ENCODE measurements at places on chromosomes 5 and 9.

DNA sequence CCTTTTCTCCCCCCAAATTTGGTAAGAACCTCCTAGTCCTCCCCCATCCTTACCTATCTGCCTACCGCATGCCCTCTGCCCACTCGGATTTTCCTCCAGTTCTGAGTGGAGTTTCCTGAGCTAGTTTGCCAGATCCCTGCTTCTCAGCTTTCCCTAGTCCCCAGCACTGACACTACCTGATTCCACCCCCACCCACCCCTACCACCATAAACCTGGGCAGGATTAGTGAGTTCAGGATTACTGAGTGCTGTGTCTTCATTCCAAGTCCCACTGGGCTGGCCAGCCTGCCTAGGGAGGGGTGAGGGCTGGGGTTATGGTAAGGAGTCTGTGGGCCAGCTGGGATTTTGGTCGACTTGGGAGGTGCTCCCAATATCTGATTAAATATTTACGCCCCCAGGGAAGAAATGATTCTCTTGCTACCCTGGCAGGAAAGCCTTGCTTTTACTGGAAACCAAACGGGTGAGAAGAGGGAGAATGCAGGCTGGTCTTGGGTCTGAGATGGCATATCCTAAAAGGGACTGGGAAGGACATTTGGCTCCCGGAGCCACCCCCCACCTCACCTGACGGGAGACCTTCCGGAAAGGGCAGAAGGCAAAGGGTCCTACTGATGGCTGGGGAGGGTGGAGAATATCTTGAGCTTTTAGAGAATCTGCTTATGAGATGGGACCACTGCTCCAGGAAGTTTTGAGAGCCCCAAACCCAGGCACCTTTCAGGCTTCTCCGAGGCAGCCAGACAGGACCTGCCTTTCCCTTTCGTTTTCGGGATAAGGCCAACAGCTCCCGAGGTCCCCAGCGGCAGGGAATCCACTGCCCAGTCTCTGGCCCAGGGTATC lies 3.7 kb downstream of the PITX1 start:
- DNase-seq: no peak

GRCh38 chr9:133971981-133972941 lies 19.9 kb downstream of the VAV2 start:
- no peak for DNase-seq

DNA sequence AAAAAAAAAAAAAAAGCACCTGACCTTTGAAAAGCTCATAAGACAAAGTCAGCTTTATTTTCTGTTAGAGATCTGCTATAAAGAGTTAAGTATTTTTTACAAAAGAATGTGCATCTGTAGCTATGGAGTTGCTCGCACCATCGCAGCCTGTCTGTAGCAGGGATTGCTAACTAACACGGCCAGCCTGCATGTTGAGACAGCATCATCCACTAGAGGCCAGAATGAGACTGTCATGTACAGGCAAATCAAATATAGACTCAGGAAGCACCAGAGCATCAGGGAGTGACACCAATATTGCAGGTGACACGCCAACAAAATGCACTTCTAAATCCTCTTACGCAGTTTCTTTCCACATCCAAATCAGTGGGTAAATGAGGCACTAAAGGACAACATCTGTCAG lies 136.3 kb upstream of the RASEF start:
- no peak for DNase-seq

GRCh38 chr9:36884721-36885120 lies 149.3 kb downstream of the PAX5 start:
- DNase-seq: no peak

DNA sequence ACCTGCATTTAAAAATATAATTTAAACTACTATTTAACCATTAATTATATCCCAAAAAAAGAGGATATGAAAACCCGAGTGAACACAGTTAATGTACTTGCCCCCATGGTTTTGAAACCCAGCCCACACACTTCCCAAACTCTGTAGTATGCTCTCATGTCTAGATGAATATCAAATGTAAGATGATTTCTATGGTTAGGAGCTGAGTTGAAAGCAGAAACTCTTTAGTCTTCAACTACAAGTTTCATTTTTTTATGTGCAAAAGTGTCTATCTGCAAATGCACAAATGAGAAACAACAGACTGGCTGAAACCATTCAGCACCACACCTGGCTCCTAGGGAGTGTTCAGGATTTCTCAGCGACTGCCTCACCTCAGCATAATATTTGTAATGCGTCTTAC lies 183.3 kb downstream of the SEMA5A start:
- DNase-seq: no peak

- no peak for DNase-seq
Measured at GRCh38 chr9:131739959-131740648, at the start of gene RAPGEF1. TSS of gene RAPGEF1 (minus strand) at chr9:131740076. CDS start at chr9:131739830, 246 bp downstream.

DNA sequence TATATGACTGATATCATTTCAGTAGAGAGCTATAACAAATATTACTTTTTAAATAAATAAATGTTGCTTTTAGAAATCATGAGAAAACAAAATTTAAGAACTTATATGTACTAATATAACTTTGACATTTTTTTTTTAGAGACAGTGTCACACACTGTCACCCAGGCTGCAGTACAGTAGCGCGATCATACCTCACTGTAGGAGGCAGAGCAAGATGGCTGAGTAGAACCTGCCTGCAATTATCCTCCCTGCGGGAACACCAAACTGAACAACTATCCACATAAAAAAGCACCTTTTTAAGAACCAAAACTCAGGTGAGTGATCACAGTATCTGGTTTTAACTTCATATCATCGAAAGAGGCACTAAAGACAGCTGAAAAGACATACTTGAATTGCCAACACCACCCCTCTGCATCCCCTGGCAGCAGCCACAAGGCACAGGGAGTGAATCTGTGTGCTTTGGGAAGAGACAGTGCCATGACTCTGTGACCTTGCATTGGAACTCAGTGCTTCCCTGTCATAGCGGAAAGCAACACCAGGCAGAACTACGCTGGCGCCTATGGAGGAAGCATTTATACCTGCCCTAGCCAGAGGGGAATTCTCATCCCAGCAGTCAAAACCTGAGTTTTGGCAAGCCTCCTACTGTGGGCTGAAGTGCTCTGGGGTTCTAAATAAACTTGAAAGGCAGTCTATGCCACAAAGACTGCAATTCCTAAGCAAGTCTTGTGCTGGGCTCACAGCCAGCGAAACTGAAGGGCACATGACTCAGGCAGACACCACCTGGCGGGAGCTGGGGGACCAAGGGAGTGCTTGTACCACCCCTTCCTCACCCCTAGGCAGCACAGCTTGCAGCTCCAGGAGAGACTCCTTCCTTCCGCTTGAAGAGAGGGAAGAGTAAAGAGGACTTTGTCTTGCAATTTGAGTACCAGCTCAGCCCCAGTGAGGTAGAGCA lies 142.7 kb downstream of the FBXL17 start:
- no peak for DNase-seq

GRCh38 chr9:113417370-113417769 lies 6.8 kb downstream of the C9orf43 start:
- DNase-seq: no peak

DNA sequence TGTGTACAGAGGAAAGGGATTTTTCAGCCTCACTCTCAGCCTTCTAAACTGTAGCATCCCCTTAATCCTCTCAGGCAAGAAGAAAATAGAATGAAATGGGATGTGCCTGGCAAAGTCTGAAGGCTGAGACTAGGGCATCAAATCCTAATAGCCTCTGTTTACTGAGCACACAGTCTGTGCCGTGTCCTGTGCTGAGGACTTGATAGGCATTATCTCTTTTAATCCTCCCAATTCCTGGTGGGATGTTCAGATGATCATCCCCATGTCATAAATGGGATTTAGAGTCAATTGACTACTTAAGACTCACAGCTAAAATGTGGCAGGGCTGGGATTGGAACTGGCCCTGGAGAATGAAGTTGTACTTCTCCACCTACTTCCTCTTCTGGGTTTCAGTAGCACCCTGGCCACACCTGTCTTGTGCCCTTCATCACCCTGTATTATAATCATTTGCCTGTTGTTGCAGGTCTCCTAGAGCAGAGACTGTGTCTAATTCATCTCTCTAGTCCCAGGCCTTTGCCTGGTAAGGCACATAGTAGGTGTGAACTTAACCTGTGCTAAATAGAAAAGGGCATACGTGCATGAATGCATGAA lies 81.0 kb downstream of the WWC1 start:
- DNase-seq: no peak

DNA sequence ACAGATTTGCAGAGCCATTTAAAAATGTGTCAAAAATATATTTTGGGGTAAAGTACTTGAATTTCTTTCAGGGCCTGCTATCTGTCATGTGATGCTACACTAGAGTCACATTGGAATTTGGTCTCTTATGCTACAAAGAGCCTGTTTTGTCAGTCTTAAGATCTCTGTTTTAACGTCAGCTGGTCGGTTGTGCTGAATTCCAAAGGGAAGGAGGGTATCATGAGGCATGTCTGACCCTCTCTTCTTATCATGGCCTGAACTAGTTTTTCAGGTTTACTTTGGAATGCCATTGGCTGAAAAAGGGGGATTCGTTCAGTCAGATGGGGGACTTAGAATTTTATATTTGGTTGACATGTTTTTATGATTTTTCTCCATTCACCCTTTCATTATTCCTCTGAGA lies 290.6 kb downstream of the CD180 start:
- no peak for DNase-seq

- DNase-seq: no peak
Measured at GRCh38 chr9:115213818-115214334, 95.9 kb upstream of the TNC start.

DNA sequence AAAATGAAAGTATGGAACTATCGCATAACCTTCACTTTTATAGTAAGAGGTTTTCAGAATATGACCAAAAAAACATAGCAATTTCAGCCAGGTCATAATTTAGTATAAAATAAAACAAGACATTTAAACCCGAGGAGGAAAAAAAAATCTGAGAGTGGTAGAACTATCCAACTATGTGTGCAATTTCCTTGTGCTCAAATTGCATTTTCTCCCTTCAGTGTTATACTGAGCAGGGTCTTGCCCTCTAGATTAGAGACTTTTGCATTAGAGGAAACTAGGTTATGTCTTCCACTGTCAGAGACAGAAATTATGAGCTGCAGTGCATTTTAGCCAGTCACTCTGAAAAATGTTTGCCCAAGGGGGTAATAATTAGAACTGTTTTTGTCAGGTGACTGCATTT lies 330.6 kb downstream of the NR2F1-AS1 start:
- DNase-seq: no peak

- peak; percentile 17 for DNase-seq
Measured at GRCh38 chr9:99058964-99059921, 45.7 kb upstream of the TGFBR1 start.

GRCh38 chr9:15205632-15206420 lies 101.2 kb downstream of the TTC39B start:
- DNase-seq: no peak

Data from tibial nerve (tissue), 4 donors.